ENCODE measurements at places on chromosomes 12 and 14.

DNA sequence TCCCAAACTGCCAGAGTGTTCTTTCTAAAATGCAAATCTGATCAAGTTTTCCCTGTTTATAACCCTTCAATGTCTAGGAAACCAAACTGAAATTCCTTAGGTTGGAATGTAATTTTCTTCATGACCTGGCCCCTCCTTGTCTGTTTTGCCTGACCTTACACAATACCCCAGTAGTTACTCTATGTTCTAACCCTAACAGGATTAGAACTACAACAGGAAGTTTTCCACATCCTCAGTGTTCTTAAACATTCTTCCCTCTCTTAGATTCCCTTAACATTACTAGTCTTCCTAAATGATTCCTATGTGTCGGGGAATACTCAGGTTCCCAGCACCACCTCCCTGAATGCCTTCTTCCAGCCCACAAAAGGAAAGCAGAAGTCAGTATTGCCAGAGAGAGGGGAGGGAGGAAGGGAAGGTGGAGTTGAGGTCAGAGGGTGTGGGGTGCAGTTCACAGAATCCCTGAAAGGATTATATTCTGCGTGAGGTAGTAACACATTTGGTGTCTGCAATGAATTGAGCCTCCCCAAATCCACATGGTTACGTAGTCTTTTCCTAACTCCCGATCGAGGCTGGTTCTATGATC lies 72.6 kb downstream of the BBS10 start:
- DNase-seq, result no peak

DNA sequence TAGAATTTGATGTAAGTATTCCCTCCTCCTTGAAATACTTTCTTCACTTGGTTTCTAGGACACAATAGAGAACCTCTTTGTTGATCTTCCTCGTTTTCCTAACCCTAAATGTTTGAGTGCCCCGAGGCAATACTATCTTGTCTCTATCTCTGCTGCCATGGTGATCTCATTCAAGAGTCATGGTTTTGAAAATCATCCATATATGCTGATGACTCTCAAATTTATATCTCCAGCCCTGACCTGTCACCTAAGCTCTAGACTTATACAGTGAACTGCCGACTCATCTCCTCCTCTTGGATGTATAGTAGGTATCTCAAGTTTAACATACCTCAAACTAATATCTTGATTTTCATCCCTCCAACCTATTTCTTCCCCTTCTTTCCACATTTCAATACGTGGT lies 71.4 kb downstream of the RIC8B start:
- DNase-seq, result no peak

DNA sequence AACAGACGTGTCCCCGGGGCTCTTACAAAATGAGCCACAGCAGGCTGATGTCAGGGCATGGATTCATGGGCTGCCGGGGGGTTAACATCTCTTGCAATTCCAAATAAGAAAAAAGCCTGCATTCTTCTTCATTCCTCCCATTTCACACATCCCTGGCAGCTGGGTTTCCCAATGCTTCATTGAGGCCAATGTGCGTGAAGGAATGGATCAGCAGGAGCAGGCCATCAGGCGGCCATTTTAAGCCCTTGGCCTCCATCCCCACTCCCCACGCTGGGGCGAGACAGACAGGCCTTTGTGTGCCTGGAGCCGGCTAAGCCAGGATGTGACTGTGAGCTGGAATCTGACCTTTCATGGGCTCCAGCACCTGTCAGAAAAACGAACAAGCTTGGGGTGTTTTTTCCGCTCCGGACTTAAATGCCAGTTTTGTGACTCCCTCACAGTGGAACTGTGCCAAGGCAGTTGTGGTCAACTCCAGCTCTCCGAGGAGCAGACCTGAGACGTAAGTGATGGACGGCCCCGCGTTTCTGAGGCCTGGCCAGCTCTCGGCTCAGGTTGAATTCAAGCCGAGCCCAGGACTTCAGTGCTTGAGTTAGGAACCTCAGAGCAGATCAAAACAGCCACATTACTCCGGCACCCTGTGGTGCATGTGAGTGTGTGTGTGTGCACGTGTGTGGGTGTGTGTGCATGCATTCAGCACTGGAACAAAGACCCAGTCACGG lies 133.1 kb downstream of the TMEM30B start:
- no peak for DNase-seq

- DNase-seq, result no peak
These were observed 24.3 kb upstream of the EMP1 start for GRCh38 chr12:13171921-13172859.

DNA sequence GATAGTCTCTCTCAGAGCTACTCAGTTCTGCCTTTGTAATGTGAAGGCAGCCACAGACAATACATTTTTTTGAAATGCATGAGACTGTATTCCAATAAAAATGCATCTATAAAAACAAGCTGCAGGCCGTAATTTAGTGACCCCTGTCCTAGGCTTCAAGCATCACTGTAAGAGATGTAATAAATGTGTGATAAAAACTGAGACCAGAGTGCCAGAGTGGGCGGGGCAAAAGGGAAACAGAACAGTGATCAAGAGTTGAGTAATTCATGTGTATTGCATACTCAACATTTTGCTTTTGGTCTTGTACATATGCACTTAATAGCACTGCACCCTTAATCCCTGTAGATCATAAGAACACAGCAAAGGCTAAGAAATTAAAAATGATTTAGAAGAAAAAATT lies 743.5 kb downstream of the DIO2 start:
- no peak for DNase-seq

DNA sequence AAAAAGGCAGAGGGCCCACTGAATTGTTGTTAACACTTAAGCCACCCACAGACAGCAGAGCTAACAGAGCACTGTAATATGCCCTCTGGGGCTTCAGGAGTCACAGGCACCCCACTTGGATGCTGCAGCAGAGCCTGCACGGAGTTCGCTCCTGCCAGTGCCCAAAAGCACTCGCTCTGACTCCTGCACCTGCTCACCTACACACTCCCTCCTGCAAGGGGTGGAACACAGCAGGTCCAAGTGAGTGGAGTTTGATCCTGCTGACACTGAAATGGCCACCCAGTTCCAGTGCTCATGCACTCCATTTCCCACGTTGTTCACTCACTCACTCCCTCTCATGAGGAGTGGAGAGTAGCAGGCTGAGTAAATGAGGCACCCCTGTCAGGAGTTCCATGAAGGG lies 68.8 kb downstream of the OSBPL8 start:
- DNase-seq, result no peak

DNA sequence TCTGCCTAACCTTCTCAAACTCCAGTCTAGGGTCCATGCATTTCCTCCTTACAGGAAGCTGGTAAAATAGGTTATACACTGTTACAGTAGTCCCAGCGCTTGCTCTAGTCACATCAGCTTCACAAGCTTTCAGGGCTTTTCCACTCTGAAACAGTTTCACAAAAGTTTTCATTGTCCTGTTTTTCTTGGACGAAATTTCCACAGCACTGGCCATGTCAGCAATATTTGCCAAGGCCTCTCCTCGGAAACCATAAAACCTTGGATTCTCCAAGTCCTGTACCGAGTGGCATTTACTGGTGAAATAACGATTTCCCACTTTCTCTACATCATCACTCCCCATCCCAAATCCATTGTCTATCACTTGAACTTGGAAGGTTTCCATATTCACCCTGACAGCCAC lies 2.1 kb downstream of the MLH3 start:
- no peak for DNase-seq

DNA sequence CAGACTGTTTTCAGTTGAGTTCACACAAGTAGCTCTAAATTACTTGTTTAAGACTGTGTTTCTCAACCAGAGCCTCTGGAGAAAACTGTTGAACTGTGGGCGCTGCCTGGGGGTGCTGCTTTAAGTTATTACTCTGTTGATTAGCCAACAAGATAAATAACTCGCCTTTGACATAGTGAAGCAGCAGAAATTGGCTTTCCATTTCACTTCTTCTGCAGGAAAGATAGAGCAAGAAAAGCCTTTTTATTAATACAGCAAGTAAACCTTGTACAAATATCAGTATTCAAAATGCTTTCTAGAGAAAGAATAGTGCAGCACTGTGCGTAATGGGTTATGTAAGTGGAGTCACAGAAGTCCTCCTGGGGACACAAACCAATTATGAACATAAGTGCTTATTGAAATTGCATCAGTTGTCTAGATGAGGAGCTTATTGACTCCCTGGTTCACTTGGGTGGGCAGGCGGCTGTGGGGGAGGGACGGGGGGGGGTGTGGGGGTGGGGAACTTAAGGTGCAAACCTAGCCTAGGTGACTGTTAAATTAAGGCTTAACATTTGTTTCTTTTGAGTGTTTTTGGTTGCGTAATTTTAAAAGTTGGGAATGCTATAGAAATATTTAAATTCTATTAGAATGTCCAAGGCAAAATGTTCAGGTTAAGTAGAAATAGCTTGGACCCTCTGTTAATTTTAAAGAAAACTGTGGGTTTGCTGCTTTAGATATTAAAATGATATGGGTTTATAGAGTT lies 6.3 kb downstream of the FRS2 start:
- no peak for DNase-seq

- no peak for DNase-seq
These were observed 219.3 kb downstream of the RMST start for GRCh38 chr12:97681612-97682504.

GRCh38 chr14:102262929-102263462 lies 42.0 kb downstream of the MOK start:
- DNase-seq, result no peak

DNA sequence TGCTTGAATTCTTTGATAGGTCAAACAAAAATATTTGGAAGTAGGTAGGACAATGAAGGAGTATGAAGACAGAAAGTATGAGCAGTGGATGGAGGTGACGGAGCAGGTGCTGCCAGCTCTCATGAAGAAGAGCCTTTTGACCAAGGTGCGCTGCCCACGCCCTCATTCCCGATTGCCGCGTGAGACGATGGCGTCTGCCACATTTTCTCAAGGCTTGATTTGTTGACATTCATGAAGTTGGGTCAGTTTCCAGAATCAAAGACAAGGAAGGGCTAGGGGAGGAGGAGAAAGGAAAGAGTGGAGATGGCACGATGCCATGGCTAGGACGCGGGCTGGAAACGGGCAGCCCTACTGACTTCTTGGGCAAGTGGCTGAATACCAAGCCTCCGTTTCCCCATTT lies 37.1 kb downstream of the DNAH10 start:
- DNase-seq, result no peak

DNA sequence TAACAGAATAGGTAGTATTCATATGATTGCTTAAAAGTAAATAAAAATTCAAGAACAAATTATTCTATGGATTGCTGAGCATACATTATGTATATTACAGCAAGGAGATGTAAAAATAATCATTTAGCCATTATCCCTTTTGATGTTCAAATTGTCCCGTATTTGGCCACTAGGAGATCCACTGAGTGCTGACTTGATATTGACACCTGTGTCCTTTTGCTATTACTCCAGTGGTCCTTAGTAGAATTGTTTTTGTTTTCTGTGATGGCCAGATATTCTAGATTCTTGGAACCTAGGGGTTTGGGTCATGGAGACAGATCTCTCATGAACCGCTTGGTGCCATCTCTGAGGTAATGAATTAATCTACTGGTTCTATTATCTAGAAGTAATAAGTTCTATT lies 16.8 kb downstream of the ERO1A start:
- DNase-seq, result no peak

DNA sequence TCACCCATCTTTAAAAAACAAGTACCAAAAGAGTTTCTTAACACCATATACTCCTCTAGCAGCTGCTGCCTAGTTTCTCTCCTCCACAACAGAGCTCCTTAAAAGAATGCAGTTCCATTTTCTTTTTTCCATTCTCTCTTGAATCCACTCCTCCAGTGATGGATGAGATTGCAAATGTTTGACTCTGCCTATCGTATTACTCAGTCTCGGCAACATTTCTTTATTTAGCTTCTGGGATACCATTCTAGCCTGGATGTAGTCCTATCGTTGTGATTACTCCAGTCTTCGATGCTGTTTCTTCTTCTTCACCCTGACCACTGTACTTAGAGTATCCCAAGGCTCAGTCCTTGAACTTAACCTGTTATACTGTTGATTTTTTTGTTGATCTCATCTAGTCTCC lies 30.8 kb downstream of the CAND1 start:
- no peak for DNase-seq

DNA sequence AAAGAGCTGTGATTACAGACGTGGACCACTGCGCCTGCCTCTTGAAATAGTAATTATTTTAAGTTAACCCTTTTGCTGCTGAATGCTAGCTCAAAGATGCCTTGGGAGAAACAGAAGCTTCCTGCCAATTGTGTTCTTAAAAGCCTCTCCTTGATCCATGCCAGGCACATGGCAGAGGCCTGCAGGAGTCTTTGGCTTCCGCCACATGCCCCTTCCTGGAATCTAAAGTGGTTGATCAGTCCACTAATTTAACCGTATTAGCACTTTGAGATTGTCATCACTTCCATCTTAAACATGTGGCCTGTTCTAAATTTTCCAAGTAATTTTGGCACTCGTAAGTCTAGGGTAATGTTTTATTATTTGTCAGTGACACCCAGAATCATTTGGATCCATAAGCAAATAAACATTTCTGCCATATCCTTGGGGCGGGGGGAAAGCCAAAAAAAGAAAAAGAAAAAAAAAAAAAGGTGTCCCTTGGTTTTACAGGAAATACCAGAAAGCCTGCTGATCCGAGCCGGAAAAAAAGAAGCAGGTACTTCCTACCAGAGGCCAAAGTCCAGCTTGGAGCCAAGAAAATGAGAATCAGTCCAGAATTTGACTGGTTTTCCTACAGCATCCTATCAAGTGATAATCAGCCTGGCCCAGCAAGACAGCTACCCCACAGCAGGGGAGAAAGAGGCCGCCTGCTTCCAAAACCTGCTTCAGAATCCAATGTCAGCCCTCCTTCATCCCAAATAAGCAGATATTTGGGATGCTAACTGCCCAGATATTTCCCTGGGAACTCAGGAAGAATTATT lies 104.8 kb downstream of the KCNK10 start:
- no peak for DNase-seq

DNA sequence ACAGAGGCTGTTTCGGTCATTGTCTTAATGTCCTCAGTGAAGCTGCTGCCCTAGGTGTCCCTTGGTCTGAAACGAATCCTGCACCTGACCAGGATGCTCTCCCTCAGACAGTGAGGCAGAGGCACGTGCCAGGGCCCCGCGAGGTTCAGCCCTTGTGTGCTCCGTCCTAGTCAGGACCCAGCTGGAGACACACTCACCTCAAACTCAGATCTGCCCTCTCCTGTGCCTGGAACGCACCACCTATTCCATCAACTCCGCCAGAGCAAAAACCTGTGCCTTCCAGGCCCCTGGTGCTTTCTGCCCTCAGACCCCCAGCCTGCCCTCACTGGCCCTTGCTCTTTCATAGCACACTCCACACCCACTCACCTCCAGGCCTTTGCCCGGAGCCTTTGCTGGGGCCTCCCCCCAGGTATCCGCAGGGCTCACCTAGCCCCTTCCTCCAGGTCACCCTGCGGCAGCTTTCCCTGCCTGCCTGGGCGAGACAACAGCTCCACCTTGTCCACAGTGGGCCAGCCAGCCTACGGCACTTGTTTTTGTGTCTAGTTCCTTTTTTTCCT lies 150.6 kb downstream of the BCL11B start:
- no peak for DNase-seq

DNA sequence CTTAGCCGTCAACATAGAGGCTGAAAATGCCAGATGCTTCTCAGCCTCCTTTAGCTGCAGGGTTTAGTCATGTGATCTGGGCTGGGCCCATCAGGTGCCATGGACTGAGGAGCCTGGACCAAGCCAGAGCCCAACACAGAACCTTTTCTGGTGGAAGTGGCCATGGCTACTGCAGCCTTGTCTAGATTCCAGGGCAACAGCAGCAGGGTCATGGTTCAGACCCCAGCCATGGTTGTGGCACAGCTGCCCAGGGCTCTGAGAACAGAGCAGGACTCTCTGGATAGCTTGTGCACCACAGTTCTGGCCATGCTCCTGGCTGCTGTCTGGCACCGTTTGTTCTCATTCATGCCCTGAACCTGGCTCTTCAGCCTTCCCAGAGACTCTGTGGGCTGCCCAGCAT lies 47.0 kb upstream of the PTGR2 start:
- no peak for DNase-seq

All from stimulated activated CD8-positive, alpha-beta memory T cell treated with anti-CD3 and anti-CD28 coated beads, Interleukin-4, amount 100 ng/mL, for 24 hours (primary cell).